ENCODE measurements at places on chromosomes 2 and 18.
A peak's percentile ranks its signal among the peaks of the same experiment; 100 is the strongest.

DNA sequence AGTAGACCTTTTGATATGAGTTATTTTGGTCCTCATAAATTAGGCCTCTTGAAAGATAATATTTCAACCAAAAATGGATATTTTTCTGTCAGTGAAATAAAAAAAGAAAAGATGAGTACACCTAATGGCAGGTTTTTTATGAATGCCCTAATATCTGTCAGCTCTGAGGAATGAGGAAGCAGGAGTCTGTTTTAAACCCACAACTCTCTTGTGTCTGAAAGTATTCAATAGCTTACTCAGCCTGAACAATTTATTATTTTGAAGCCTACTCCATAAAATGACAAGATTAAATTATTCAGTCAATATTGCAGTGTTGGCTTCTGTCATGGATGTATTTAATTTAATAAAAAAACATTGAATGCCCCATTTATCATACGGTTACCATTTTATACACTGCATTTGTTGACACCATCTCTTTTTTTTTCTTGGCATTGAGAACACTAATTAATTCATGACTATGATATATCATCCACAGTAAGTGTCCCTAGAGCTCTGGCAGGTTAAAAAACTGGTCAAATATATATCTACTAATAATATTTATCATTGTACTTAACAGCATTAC is 548.2 kb downstream of the CBLN2 start:
- DNase-seq, result no peak

DNA sequence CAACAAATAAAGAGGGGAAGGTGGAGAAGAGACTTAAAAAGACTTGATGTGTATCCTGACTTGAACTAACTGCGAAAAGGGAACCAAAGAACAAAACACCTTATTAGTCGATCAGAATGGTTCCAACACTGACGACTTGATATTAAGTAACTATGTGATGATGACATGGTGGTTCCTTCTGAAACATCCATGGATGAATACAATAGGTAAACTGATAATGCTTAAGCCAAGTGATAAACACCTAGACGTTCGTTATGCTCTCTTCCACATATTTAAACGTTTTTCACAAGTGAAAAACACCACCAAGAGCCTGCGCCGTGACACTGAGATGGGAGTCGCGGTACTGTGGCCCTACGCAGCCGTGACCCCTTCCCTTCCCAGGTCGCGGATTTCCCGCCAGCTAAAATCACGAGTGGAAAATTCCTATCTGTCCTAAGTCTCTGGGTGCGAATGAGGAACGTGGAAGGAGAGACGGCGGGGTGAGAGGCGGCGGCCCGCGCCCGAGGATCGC is 797 bp downstream of the TTC32 start:
- DNase-seq, result peak; percentile 19

GRCh38 chr2:85839461-85839860 is 49.3 kb downstream of the ST3GAL5 start:
- DNase-seq, result no peak

GRCh38 chr2:213627054-213627710 is 342.9 kb downstream of the SPAG16 start:
- no peak for DNase-seq

- no peak for DNase-seq
Observed at GRCh38 chr18:60020107-60020925, 120.5 kb downstream of the PMAIP1 start.

Measured in activated naive CD4-positive, alpha-beta T cell treated with anti-CD3 and anti-CD28 coated beads, Interleukin-2, amount 50 U/mL, for 72 hours (primary cell).